ENCODE measurements at places on chromosomes 11 and 22.
A peak's percentile ranks its signal among the peaks of the same experiment; 100 is the strongest.

- no peak for DNase-seq
These were observed 154.7 kb downstream of the BARX2 start for GRCh38 chr11:129530154-129530895.

DNA sequence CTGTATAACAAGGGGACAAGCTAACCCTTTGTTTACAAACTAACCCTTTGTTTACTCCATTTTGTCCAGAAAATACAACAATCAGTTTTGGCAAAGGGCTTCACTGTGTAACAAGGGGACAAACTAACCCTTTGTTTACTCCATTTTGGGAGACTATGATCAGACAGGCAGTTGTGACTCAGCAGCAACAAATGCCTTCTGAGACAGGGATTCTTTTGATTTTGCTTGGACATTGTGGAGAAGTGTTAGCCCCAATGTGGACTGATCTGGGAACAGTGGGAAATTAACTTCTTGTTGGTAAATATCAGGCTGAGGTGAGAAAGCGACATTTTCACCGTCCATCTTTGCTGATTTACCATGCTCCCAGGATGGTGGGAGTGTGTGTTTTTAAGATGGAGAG lies 983 bp downstream of the EHF start:
- no peak for DNase-seq

DNA sequence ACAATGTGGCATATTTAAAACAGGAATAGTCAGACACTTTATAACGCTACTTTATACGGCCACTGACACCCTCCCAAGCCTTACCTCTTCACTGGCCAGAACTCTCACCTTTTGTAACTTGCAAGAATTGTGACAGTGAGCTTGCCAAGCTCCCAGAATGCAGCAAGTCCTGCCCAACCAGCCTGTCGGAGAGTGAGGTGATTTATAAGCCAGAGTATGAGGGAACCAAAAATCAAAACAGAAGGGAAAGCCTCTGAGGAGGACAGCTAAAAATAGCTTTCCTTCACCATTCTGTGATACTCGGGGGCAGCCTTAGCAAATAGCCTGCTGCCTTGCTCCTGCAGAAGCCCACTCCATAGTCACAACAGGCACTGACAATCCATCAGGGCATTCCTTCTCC lies 229.7 kb downstream of the FAM76B start:
- no peak for DNase-seq

DNA sequence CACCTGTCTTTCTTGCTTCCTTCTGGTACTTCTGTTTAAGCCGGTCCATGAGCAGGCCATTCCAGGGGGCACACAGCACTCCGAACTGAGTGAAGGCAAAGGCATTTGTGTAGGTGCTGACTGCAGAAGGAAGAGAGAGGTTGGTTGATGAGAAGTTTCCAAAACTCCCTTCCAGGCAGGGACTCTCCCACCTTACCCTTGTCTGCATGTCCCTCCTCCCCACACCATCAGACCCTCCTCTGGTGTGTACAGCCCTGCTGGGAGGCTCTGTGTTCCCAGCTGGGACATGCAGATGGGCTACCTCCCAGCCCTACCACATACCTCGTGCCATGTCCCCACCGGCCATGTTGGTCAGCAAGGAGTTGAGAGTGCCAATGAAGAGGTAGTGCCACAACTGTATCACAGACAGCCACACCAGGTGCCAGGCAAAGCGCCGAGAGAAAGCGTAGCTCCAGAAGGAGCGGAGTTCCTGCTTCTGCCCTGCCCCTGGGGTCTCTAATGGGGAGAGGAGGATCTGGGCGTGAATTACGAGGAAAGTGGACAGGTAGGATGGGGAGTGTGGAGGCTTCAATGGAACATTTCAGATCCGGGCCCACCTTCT lies 12.2 kb downstream of the SLC43A3 start:
- no peak for DNase-seq

DNA sequence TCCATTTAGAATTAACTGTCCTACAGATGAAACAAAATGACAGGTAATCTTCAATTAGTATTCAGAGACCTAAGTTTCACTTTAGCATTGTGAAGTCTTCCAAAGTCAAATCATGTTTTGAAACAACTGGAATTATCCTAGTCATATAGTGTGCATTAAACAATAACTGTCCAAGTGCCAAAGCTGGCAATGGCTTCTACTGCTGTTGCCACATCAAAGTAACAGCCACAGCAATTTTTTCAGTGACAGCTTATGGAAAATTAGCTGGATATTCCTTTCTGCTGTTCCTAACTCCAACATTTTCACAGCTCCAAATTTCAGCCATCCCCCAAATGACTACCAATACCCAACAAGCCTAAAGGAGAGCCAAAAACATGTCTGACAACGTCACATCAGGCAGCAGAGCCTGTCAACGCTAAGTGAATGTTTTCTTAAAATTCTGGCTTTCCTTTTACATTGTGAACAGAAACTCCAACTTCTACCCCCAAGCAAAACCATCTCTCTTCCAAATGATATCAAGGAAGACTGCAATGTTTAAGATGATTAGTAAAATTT lies 45.3 kb upstream of the CCDC34 start:
- DNase-seq: no peak

DNA sequence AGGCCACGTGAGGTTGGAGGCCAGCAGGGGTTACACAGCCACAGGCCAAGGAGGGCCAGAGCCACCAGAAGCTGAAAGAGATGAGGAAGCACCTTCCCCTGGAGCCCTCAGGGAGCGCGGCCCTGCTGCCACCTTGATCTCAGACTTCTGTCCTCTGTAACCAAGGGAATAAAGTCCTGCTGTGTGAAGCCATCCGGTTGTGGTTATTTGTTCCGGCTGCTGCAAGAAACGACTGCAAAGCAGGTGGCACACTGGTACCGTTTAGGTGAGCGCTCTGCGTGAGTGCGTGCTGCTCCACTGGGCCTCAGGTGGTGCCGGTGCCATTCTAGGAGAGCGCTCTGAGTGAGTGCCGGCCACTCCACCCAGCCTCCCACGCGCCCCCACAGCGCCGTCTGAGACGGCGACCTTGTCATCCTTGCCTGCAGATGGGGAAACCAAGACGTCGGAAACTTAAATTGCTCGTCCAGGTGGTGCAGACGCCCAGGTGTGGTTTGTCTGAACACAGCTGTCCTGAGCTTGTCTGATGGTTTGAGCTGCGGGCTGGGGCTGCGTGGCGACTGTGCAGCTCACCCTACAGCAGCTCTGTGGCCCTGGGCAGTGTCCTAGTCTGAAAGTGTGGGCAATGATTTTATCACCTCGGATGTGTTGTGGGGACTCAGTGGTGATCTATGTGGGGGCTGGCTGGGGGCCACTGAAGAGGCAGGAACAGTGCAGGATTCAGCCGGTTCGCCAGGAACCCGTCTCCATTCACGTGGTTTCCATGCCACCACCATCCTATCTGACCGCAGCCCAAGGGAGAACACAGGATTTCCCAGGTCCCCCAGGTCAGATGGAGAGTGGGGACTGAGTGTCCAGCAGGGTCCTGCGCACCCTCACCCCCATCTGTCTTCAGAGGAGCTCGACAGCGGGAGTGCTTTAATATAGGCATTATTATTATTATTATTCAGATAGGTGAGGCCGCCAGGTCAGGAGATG lies 4.6 kb upstream of the MRGPRG start:
- DNase-seq: peak; percentile 11

DNA sequence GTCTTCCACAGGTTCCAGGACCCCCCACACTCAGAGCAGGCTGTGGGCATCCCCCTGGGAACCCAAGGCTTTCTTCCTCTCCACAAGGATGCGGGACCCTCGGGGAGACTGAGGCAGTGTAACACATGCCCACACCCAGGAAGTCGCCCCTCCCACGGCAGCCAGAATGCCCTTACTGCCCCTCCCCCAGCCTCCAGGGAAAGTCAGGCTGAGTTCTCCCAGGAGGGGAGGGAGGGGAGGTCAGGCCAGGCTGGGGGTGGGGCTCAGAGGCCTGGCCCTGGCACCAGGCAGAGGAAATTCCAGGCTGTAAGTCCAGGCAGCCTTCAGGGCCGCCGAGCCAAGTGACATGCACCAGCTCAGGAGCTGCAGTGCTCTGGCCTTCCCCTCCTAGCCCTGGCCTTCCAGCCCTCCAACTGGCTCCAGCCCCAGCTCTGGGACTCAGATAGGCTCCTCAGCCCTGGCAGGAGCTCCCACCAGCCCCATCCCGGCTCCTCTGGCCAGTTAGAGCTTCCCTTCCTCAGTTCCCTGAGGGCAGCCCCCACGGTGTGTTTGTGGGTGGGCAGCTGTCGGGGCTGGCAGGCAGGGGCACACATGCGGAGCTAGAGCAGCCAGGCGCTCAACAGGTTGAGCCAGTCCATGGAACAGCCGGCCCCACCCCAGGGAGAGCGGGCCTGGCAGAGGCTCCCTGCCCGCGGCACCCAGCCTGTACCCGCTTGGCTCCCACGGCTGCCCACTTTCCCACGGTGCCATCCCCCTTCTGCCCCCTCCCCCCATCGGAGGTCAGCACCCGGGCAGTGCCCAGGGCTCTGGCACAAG lies 3.6 kb downstream of the BCL9L start:
- DNase-seq: no peak

GRCh38 chr11:124812876-124813275 lies 12.7 kb upstream of the MSANTD2 start:
- peak; percentile 11 for DNase-seq

- no peak for DNase-seq
These were observed 118.3 kb upstream of the LMO1 start for GRCh38 chr11:8381871-8382396.

- DNase-seq: no peak
These were observed 595.4 kb upstream of the CHORDC1 start for GRCh38 chr11:90818196-90818745.

DNA sequence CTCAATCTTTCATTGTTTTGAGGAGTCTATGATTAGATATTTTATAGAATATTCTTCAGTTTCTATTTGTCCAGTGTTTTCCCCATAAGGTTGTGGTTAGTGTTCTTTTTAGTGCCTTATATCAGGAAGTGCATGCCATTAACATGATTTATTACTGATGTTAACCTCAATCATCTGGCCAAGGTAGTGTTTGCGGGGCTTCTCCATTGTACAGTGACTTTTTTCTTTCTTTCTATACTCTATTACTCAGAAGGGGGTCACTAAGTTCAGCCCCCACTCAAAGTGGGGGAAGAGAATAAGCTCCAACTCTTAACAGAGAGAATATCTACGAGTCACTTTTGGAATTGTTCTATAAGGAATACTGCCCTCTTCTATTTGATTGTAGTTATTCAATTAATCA lies 415.8 kb downstream of the DYNC2H1 start:
- DNase-seq: no peak

GRCh38 chr11:10902301-10903063 lies 44.6 kb upstream of the ZBED5 start:
- DNase-seq: no peak

DNA sequence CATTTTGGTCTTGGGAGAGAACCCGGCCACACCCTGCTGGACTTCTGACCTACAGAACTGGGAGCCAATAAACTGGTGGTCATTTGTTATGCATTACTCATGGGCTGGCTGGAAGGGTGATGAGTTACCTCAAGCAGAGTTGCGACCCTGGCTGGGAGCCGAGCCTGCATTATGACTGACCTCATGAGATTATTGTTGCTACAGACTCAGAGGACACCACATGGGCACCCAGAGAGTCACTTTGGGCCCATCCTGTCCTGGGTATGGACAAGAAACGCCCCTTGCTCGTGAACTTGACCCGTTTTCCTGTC lies 531.7 kb downstream of the TBC1D22A start:
- DNase-seq: no peak

DNA sequence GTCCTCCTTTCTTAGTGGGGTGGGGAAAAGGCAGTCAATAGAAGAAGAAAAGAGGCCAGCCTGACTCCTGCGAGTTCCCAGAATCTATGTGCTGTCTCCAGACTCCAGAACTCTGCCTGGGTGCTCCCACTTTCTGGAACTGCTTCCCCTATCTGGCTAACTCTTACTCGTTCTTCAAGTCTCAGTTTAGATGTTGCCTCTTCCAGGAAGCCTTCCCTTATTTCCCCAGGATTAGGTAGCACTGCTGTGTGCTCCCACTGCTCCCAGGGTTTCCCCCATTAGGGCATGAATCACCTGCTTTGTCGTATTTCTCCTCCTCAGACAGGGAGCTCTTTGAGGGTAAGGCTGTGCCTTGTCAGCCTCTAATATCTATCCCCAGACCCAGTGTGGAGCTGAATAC lies 17.5 kb upstream of the SYT7 start:
- no peak for DNase-seq

GRCh38 chr11:41868606-41869005 lies 409.2 kb upstream of the LRRC4C start:
- no peak for DNase-seq

- no peak for DNase-seq
These were observed 4.0 kb downstream of the NLRX1 start for GRCh38 chr11:119172513-119172912.

GRCh38 chr11:19436932-19437331 lies 196.2 kb upstream of the E2F8 start:
- no peak for DNase-seq

- no peak for DNase-seq
These were observed 397.1 kb downstream of the MN1 start for GRCh38 chr22:27404441-27404840.

- no peak for DNase-seq
These were observed 7.1 kb upstream of the SLC35E4 start for GRCh38 chr22:30628491-30628890.

DNA sequence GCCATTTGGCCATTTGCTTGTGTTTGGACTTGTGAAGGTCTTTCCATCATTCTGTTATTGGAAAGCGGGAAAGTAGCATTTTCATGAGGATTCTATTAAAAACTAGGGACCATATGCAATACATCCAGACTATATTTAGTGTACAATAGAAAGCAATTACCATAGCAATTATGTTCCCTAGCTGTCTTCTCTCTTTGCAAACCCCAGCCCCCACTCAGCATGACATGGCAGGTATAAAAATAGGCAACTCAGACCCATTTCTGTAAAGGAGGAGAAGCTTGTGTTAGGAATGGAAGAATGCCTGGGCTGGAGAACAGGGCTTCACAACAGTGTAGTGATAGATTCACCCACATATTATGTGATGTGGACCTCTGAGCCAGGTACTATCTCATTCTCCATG lies 12.4 kb downstream of the OR51B6 start:
- no peak for DNase-seq

All from NCI-H187 (cell line).